CD4-positive, alpha-beta memory T cell (primary cell): ENCODE measurements at places on chromosomes 12 and 14. TPM values are rescaled to one million over a fixed set of nuclear protein-coding genes. Genes with fewer than 3 reads are reported as not detected.

DNA sequence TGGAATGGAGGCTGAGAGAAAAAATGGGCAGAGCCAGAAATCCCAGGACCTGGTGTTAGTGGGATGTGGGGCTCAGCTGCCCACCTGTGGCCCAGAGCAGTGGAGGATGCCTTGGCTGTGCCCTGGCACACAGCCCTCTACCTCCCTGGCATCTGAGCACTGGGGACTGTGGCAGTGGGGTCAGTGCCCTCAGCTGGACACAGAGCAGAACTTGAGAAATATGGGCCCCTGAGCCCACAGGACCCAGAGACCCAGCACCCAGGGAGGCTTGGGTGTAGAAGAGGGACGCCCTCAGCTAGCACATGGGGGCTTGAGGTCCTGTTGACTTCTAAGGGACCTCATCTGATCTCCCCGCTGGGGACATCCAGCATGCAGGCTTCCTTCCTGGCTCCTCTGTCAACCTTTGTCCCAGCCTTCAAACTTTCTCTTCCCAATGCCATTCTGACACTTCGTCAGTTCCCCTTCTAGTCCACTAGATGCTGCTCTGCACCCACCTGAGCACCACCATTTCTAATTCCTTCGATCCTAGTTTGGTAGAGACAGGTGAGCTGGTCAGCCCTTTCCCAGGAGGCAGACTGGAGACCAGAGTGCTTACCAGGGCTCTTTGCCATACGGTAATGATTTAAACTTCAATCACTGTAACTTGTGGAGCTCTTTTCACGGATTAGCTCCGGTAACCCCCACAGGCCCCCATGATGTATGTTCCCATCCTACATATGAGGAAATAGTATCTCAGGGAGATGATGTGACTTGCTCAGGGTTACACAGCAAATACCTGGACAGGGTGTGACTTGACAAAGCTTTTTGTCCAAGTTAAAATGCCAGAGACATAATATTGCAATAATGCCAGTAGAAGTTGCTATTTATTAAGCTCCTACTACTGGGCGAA is 143.7 kb downstream of the ASCL4 start:
- no peak for DNase-seq

TMEM179 gene
- not detected for polyA plus RNA-seq

GARIN6 gene
- not detected for polyA plus RNA-seq

- DNase-seq, result no peak
Measured at GRCh38 chr14:105141026-105141425, 27.6 kb downstream of the JAG2 start.

PRH2 gene
- not detected for polyA plus RNA-seq

GRCh38 chr12:25135531-25136154 is 59.3 kb downstream of the DNAI7 start:
- no peak for DNase-seq

DNA sequence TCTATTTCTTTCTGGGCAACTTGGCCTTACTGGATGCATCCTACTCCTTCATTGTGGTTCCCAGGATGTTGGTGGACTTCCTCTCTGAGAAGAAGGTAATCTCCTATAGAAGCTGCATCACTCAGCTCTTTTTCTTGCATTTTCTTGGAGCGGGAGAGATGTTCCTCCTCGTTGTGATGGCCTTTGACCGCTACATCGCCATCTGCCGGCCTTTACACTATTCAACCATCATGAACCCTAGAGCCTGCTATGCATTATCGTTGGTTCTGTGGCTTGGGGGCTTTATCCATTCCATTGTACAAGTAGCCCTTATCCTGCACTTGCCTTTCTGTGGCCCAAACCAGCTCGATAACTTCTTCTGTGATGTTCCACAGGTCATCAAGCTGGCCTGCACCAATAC is 5.3 kb downstream of the OR4N5 start:
- DNase-seq, result no peak

- DNase-seq, result no peak
Measured at GRCh38 chr14:51931308-51931707, 58.0 kb upstream of the RTRAF start.

GRCh38 chr14:38120109-38120508 is 87.6 kb upstream of the SSTR1 start:
- no peak for DNase-seq

BHLHE41 gene
- polyA plus RNA-seq, result not detected

- no peak for DNase-seq
Measured at GRCh38 chr14:55711175-55711811, 131.3 kb downstream of the KTN1 start.

- no peak for DNase-seq
Measured at GRCh38 chr12:19119440-19119839, 10.1 kb upstream of the PLEKHA5 start.

- no peak for DNase-seq
Measured at GRCh38 chr14:73810478-73811163, 41.0 kb upstream of the PTGR2 start.

GRCh38 chr14:104353921-104354701 is 215.7 kb downstream of the KIF26A start:
- DNase-seq, result no peak

DNA sequence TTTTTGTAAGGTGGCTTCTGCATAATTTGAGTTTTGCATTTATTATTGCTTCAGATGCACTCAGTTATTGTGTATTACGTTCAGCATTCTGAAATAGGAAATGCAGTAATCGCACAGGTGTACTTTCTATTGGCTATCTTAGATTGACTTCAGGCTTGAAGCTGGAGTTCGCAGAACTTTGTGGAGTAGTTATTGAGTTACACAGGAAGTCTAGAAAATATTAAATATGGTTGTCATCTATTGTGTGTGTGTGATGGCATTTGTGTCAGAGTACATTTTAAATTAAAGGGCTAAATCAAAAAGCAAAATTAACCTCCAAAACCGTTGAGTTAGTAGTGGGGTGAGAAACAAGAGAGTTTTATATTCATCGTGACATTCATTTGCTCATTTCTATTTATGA is 2.7 kb downstream of the ARID2 start:
- no peak for DNase-seq

GRCh38 chr14:59013672-59014298 is 174.7 kb upstream of the DAAM1 start:
- no peak for DNase-seq

- DNase-seq, result no peak
Measured at GRCh38 chr14:104530646-104531045, 48.9 kb upstream of the C14orf180 start.

DNA sequence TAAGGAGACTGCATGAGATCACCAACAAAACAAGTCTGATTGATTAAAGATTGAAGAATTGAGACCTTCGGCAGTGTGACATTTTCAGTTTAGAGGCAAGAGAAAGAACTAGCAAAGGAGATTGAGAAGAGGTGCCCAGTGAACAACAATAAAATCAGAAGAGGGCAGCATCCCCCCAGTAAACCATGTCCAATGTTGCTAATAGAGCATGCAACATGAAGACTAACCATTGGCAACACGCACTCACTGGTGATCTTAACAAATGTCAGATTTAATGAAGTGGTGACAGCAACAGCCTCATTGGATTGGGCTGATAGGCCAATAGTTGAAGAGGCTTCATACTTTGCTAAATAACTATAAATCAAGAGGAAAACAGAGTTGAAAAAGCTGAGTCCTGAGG is 20.7 kb upstream of the TAS2R14 start:
- no peak for DNase-seq

DNA sequence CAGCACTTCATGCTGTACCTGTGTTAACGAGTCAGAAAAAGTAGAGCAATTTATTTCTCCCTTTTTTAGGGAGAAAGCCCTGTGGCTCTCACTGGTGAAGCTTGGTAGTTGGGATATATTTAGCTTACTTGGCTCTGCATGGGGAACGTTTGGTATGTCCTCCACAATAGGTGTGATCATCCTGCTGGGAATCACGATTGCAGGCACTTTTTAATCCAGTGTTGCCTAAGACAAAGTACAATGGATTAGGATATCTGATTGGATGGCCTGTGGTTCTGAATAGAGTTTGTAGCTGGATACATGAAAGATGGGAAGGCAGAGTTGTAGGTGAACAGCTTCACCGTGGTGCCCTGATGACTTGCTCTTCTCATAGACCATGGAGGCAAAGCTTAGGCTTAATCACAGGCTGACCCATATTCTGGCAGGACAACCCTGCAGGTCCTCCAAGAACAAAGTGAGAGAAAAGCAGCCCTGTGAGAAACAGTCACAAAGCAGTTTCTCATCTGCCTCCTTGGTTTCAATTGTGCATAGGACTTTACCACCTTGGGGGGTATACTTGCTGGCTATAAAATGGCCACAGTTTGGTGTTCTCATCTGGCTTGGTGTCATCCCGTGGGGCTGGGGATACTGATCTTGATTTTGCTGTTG is 7.5 kb downstream of the RESF1 start:
- no peak for DNase-seq

DNA sequence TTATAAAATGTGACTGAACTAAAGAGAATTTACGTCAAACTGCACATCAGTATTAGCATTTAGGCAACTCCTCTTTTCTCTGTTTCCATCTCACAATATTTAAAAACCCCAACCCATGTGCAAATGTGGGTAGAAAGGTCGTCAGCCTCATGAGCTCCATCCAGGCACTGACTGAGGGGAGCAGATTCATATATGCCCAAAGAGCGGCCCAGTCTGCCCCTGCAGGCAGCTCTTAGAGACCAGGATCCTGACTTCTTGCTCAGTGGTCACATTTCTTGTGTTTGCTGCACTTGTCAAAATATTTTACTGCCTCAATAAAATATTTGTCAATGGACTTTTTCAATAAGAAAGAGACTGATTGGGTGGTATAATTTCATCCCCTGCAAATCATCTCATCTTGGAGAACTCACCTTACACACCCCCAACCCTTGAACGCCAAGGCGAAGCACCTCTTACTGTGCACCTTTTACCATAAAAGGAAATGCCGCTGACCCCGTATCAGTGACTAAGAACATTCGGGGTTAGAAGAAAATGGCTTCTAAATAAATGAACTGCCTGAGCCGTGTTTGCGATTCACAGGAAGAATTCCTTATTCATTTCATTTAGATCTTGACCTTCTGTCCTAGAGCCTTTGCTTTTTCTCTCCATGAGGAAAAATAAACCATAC is 418.8 kb downstream of the BCL11B start:
- DNase-seq, result no peak

- no peak for DNase-seq
Measured at GRCh38 chr14:95132760-95133159, 24.6 kb downstream of the DICER1 start.

LRRC9 gene
- polyA plus RNA-seq, result not detected
